Hematopoietic multipotent progenitor cell treated with erythropoietin and hydrocortisone succinate and interleukin-3 and kit ligand, for 4 days (in vitro differentiated cells): ENCODE measurements at places on chromosomes 11 and 22.

DNA sequence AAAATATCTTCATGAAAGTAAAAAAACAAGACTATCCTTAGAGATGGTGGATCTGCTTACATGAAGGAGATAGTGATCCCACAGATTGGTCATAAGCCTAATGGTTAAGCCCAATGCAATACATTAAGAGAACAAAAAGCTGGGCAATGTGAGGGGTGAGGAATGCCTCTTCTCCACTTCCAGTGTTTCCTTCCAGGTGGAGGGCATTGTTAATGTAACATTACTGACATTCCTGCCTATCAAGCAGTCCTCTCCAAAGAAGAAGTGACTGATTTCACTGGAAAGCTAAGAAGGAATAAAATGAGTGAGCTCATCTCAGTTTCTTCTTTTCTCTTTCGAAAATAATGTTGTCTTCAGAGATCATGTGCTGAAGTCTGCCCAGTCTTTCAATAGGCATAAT is 207.8 kb downstream of the RAB38 start:
- no peak for DNase-seq

DNA sequence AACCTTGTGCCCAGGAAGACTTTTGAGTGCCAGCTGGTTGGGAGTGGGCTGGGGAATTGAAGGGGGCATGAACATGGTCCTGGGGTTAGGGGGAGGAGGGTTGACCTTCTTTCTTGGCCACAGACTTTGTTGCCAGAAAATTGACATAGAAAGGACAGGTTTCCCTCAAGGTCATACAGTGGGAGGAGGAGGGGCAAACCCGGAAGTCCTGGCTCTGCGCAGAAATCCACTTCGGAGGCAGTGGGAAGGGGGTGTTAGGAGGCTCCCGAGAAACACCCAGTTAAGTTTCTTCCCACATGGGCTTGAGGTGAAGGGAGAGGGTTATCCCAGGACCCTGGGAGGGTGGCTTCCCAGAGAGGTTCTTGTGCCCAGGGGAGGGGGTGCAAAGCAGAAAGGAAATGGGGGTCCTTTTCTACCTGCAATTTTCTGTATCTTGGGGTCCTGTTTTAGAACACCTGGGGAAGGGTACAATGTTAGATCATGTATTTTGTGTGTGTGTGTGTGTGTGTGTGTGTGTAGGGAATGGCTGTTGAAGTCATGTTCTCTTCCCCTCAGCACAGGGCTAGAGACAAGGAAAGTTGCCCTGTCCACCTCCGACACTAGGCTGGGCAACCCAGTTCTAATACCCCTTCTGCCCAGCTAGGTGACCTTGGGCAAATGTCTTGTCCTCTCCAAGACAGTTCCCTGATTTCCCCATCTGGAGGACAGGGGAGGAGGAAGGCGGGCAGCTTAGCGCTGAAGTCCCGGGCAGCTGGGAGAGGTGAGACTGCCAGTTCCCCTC is 1.1 kb downstream of the PVALB start:
- DNase-seq: no peak

DNA sequence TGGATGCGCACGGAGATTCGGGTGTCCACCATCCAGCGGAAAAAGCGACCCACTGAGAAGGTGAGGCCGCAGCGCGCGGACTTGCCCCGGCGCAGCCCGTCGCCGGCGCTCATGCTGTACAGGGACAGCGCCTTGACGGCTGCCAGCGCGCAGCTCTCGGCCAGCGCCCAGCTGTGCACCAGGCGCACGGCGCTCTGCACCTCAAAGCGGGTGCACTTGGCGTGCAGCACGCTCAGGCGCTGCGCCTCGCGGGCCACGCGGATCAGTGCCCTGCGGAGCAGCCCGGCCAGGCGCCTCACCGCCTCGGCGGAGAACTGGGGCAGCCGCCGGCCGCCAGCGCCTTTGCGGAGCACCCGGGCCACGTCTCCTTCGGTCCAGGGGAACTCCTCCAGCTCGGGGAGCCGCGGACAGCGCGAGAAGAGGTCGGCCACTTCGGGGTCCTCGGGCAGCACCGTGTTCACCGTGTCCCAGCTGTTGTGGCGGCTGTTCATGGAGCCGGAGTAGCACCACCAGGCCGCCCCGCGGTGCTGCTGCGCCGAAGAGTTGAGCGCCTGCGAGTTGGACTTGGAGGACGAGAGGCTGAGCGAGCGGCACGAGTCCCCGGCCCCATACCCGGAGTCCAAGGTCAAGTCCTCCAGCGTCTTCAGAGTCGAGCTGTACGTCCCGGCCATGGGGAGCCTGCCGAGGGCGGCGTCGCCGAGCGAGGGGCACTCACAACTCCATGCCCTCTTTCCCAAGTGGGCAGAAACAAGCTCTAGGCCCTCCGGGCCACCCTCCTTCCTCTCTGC is 703 bp downstream of the ABTB2 start:
- peak; percentile 70 for DNase-seq

- no peak for DNase-seq
These were observed 70.7 kb upstream of the CD82 start for GRCh38 chr11:44494785-44495184.

GRCh38 chr22:25791556-25791955 is 49.6 kb downstream of the MYO18B start:
- no peak for DNase-seq

DNA sequence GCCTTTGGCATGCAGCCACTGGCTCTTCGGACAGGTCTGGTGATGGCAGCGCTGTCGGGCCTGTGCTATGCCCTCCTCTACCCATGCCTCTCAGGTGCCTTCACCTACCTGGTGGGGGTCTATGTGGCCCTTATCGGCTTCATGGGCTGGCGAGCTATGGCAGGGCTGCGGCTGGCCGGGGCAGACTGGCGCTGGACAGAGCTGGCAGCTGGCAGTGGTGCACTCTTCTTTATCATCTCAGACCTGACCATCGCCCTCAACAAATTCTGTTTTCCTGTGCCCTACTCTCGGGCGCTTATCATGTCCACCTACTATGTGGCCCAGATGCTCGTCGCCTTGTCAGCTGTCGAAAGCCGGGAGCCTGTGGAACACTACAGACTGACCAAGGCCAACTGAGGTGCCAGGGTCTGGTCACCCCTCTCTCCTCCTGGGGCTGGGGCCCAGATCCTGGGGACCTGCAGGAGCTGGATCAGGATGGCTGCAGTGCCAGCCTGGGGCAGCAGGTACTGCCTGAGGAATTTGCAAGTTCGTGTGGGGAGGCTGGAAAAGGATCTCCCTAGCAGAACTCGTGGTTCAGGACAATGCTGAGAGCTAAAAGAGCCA is 3.1 kb downstream of the TMEM86A start:
- DNase-seq: no peak

DNA sequence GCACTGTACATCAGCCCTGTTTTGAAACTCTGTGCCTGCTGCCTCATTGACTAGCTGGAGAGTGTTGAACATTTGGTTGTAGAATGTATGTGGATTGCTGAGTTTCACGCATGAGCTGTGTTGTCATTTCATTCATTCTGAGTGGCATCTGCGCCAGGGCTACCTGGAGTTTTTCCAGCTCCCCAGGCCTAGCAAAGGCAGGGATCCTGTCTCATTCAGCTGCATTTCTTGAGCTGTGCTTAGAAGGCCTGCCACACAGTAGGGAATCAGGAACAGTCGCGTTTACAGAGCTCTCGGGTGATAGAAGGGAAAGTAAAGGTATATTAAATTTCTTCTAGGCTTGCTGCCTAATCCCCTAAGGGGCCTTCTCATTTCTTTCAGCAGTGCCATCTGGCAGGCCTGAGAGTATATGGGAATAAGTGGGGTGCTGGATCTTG is 44.3 kb downstream of the PTPRJ start:
- DNase-seq: no peak

- peak; percentile 54 for DNase-seq
These were observed 69.3 kb downstream of the FAM168A start for GRCh38 chr11:73528483-73529203.

DNA sequence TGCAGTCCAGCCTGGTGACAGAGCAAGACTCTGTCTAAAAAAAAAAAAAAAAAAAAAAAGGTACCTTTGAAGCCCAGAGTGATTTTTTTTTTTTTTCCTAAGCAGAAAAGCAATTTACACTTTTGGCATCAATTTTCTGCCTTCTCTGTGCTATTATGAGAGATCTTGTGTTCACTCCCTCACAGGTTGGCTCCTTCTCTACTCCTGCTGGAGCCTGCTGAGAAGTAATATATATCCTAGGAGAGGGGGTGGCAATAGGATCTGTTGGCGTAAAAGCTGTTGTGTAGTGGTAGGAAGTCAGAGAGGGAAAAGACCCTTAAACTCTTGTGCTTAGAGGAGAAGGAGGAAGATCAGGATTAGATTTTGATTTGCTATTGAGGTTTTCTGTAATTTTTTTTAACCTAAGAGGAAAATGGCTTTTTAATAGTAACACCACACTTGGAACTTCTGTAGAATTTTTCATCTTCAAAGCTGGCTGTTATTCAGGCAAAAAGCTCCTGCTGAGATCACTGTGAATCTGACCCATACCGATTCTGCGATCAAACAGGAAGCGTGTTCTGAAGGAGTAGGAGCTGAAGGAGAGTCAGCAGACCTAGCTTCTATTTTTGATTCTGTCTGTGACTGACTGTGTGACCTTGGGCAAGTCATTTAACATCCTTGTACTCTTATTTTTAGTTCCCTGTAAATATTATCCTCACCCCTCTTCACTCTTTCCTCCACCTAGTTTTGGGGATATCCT is 77.7 kb downstream of the TRIM44 start:
- DNase-seq: no peak

DNA sequence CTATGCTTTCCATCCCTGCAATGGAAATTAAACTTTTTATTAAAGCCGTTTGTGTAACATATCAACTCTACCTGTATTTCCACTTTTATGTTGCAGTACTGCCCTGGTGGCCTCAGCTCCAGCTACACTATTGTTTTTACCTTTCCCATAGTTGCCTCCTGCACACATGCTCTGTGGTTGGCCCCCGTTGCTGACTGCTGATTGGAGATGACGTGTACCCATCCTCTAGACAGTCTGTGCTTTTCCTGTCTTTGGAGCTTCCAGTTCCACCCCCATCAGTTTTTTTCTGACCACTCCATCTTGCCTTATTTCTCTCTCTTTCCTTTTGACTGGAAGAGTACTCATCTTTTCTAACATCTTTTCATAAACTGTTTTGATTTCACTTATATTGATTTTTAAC is 123.8 kb downstream of the TEAD1 start:
- DNase-seq: no peak

DNA sequence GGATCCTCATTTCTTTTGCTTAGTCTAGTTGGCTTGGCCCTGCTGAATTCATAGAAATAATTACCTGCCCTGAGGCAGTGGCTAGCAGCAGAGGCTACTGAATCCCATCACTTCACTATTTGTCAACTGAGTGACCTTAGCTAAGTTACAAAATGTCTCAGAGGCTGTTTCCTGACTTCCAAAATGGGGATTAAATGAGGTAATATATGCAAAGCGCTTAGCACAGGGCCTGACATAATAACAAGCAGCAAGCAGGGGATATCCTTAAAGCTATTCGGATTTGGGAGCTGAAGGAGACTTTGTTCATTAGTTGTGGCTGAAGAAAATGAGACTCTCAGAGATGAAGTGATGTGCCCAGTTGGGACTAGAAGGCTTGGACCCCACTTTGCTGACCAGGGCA is 2.8 kb downstream of the NRGN start:
- no peak for DNase-seq

DNA sequence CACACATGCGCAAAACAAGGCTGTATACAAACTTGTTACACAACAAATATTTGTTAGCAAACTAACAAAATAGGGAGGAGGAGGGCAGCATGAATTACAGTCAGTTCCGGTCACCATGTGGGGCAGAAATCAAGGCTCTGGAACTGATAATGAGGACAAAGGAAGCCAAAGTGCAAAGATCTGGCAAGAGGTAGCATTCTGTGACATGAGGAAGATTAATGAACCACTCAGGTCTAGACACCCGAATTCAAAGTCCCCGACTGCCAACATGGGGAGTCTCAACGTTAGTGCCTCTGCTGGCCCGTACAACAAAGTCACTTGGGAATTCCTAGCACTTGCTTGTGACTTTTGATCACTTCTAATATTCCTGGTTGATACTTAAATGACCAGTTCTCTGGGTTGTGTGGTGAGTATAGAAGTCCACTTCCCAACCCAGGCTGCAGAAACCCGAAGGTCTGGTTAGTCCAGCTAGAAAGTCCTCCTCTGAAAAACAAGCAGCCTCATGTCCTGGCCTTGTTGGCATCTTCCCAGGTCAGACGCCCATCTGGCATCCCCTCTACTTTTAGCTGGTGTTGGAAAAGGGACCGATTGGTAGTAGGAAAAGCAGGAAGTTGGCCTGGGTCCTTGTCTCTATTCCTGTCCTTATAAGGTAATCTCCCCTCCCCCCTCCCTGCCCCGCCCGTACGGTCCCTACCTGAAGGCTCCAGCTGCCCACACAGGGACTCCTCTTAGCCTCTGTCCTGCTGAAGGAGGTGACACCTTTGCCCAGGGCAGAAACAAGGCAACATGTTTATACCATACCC is 1.6 kb downstream of the SUN2 start:
- DNase-seq: peak; percentile 41

- no peak for DNase-seq
These were observed 9.9 kb downstream of the TTLL8 start for GRCh38 chr22:50048061-50048765.

GRCh38 chr11:41384329-41384728 is 75.1 kb downstream of the LRRC4C start:
- DNase-seq: no peak

DNA sequence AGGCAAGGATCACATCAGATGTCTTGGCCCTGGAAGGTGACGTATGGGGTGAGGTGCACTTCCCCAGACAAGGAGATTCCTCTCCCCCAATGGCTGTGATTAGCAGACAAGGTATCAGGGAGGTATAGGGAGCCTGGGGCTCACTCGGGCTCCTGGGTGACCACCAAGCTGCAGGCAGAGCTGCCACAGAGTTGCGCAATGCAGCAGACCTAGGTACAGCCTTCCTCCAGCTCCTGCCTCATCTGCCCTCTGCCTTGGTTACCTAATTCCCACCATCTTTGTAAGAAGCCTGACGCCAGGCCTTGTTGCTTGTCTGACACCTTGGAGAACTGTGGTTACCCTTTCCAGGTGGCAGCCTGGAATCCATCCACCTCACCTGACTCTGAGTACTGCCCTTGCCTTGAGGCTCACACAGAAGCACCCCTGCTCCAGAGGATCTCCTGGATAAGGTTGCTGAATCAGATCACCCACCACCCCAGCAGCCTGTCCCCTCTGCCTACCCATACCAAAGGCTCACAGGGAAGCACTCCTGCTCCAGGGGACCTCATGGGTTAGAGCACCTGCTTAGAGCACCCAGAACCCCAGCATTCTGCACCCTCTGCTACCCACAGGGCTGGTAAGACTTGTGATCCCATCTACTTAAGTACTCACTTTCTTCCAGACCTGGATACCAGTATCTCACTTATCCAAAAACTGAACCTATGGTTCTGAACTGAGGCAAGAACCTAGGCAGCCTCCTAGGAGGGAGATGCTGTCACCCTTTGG is 40.4 kb downstream of the GAB4 start:
- no peak for DNase-seq
